ENCODE measurements at places on chromosomes 2 and 18. TPM values are rescaled to one million over a fixed set of nuclear protein-coding genes. Genes with fewer than 3 reads are reported as not detected.

DNA sequence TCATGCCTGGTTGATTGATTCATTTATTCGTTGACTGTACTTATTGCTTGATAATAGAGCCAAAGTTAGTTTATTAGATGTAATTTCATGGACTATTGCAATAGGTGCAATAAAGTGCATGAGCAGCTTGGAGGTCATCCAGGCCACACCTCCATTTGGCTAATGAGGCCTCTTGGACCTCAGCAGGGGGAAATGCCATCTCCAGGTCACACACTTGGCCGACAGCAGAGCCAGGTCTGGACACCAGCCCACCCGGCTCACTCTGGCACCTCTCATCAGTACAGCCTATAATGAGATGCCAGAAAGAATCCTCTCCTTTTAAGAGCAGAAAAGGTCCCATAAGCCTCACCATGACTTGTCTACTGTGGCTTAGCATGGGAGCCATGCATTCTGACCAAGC lies 71.2 kb upstream of the AFF3 start:
- no peaks in the 10 kb centered on the region for H3K36me3 ChIP-seq
- no peak for DNase-seq
- H3K4me1 ChIP-seq: no peaks in the 10 kb centered on the region
- H3K27ac ChIP-seq: no peak overlapping the region
- H3K27me3 ChIP-seq: peaks cover 2% of the 10 kb centered on the region

DNA sequence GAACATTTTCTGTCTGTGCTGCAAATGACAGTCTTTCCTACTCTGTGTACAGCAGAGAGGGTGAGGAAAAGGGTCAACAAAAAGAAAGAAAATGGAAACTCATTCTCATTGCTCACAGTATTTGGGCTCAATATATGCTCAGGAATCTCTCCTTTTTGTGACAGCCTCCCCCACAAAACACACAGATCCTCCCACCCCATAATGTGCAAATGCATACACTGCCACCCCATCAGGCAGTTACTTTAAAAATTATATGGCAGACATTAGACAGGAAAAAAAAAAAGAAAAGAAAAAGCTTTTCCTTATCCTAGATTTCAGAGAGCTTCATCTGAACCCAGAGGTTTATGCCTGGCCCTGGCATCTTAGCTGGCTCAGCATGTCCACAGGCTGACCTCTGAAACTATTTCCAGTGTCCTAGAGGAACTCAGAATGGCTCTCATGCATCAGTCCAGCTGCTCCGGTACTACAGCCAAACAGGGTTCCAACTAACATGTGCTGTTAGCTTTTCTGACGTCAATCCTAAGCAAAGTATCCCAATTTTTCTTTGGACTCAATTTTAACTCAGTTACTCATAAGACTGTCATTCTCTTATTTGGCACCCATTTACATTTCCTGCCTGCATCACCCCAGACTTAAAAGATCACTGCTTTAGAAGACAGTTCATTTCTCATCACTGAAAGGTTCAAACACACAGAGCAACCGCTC lies 105.9 kb downstream of the RBMS1 start:
- H3K4me1 ChIP-seq: peaks cover 44% of the 10 kb centered on the region
- H3K4me3 ChIP-seq: no peak overlapping the region
- peak overlapping the region; percentile 98 for H3K27ac ChIP-seq
- peak; percentile 99 for DNase-seq
- no peaks in the 10 kb centered on the region for H3K27me3 ChIP-seq

- no peak overlapping the region for H3K4me3 ChIP-seq
- no peaks in the 10 kb centered on the region for H3K27me3 ChIP-seq
- no peaks in the 10 kb centered on the region for H3K36me3 ChIP-seq
- no peak overlapping the region for H3K27ac ChIP-seq
- no peak for DNase-seq
Measured at GRCh38 chr18:10680271-10680596, 154.4 kb downstream of the NAPG start.

GRCh38 chr18:59101830-59102414 lies 37.8 kb upstream of the SEC11C start:
- no peak overlapping the region for H3K4me3 ChIP-seq
- no peaks in the 10 kb centered on the region for H3K36me3 ChIP-seq
- H3K27me3 ChIP-seq: peaks cover 20% of the 10 kb centered on the region
- no peak overlapping the region for H3K27ac ChIP-seq
- no peaks in the 10 kb centered on the region for H3K4me1 ChIP-seq

DNA sequence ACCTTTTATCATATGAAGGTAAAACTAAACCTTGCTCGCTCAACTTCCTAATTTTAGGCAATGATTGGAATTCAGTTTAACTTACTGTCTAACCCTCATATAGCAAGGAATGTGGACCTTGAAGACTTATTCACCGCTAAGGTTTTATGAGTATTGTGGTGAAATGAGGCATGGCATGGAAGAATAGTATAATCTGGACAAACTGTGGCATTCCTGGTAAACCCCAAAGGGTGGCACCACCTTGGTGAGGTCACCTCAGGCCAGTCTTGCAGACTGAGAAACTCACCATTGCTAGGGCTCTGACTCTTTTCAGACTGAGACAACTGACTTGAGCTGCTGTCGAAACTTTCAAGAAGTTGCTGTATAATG lies 51.1 kb upstream of the EHBP1 start:
- no peak for DNase-seq
- H3K4me1 ChIP-seq: no peaks in the 10 kb centered on the region
- H3K27me3 ChIP-seq: no peaks in the 10 kb centered on the region
- H3K4me3 ChIP-seq: no peak overlapping the region
- no peaks in the 10 kb centered on the region for H3K36me3 ChIP-seq
- H3K27ac ChIP-seq: no peak overlapping the region

DNA sequence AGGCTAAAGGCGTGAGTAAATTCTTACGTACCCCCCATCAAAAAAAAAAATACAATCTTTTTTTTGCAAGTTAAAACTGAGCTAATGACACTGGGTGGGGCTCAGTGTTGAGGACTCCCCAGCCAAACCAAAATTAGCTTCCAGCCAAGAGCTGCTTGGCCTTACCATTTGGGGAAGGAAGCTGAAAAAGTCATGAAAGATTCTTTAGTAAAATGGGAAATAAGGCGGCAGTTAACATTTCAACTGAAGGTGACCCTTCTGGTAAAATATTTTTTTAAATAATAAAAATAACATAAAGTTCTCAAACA lies 16.4 kb downstream of the SMAD7 start:
- no peak for DNase-seq
- H3K4me3 ChIP-seq: no peak overlapping the region
- H3K27me3 ChIP-seq: no peaks in the 10 kb centered on the region
- peaks cover 58% of the 10 kb centered on the region for H3K4me1 ChIP-seq
- H3K36me3 ChIP-seq: no peaks in the 10 kb centered on the region

DNA sequence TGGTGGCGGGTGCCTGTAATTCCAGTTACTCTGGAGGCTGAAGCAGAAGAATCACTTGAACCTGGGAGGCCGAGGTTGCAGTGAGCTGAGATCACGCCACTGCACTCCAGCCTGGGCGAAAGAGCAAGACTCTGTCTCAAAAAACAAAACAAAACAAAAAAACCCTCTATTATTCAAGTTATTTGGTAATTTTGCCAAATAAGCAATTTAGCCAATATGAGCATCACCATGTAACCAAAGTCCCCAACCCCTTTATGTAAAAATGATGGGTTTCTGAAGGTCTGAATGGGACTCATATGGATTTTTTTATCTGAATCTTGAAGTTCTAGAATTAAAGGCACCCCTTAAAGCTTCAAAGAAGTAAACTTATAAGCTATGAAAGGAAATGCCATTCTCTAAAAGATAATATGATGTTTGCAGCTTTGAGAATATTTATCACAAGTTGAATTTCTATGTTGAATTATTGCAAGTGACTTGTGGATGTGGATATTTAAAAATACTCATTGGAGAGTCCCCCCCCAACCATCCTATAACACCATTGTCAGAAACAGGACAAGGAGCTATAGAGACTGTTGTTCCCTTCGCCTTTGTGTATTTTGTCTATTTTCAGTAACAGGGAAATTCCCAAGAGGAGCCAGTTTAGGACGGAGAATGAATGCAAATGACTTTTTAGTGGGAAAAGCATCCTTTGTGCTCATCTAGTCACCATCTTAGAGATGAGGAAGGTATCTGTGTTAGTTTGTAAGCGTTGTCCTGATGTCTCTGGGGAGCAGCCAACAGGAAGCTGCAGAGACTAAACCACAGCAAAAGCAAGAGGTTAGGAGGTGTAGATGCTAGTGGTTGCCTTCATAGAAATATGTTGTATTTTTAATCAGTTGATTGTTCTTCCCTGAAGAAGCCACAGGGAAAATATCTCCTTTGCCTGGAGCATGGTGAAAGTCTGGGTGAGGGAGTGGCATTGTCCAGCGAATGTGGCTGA lies 68.3 kb downstream of the TET3 start:
- peak; percentile 9 for DNase-seq
- no peaks in the 10 kb centered on the region for H3K27me3 ChIP-seq
- peaks cover 3% of the 10 kb centered on the region for H3K36me3 ChIP-seq
- no peaks in the 10 kb centered on the region for H3K4me1 ChIP-seq
- H3K4me3 ChIP-seq: no peak overlapping the region

DNA sequence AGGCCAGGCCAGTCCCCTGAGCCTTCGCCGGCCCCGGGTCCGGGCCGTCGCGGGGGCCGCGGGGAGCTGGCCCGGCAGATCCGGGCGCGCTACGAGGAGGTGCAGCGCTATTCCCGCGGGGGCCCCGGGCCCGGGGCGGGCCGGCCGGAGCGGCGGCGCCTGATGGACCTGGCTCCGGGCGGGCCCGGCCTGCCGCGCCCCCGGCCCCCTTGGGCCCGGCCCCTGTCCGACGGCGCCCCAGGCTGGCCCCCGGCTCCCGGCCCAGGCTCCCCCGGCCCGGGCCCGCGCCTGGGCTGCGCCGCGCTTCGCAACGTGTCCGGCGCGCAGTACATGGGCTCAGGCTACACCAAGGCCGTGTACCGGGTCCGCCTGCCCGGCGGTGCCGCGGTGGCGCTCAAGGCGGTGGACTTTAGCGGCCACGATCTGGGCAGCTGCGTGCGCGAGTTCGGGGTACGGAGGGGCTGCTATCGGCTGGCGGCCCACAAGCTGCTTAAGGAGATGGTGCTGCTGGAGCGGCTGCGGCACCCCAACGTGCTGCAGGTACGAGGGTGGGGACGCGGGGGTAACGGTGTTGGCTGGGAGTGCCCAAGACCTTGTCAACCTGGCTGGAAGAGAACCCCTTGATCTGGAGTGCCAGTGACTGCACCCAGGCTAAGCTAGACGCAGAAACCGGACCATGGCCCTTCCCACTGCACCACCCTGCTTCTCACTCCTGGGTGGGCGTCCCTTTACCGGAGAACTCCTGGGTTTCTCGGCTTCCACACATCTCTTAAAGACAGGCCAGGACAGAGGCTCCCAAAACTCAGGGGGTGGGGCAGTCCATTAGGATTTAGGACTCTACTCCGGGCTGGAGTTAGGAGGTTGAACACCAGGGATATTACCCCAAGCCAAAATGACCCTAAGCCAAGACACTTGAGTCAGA lies 739 bp downstream of the PKDCC start:
- H3K36me3 ChIP-seq: peaks cover 5% of the 10 kb centered on the region
- peaks cover 13% of the 10 kb centered on the region for H3K4me1 ChIP-seq
- peak overlapping the region; percentile 46 for H3K27ac ChIP-seq
- peak; percentile 23 for DNase-seq

DNA sequence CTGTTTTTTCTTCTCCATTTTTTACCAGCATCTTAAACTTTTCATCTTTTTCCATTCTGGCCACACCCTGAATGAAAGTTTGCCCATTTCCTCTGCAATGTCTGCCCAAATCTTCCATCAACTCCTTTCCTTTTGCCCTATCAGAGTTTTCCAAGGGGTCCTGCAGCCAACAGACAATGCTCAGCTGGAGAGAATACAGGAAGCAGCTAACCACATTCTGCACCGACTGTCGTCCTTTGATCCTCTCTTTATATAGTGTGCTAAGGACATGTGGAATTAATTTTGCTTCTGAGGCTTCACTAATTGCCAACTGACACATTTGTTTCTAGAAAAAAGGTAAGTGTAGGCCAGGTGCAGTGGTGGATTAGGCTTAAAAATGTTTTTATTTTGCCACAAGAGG lies 50.5 kb upstream of the DLX2 start:
- peaks cover 20% of the 10 kb centered on the region for H3K27me3 ChIP-seq
- no peak overlapping the region for H3K4me3 ChIP-seq
- no peak overlapping the region for H3K27ac ChIP-seq
- H3K4me1 ChIP-seq: no peaks in the 10 kb centered on the region
- DNase-seq: no peak

DNA sequence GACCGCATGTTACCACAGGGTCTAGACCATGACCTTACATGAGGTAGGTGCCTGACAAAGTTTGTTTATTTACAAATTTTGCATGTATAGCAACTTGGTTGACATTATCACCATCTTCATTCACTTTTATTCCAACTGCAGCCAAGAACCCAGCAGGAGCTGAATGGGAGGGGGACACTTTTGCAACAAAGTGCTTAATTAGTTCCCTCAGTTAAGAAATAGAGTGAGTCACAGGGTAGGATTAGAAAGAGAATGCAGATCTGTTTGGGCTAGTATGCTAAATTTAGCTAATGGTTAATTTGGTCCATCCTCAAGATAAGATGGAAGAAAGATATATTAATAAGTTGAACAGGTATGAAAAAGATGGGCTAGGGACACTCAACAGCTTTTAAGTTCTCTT lies 678.9 kb downstream of the ARHGAP15 start:
- H3K4me1 ChIP-seq: peaks cover 6% of the 10 kb centered on the region
- H3K36me3 ChIP-seq: no peaks in the 10 kb centered on the region
- peak; percentile 36 for DNase-seq
- no peak overlapping the region for H3K4me3 ChIP-seq

- no peaks in the 10 kb centered on the region for H3K36me3 ChIP-seq
- peak; percentile 71 for DNase-seq
- no peaks in the 10 kb centered on the region for H3K27me3 ChIP-seq
Measured at GRCh38 chr2:196242131-196242620, 70.8 kb upstream of the STK17B start.

DNA sequence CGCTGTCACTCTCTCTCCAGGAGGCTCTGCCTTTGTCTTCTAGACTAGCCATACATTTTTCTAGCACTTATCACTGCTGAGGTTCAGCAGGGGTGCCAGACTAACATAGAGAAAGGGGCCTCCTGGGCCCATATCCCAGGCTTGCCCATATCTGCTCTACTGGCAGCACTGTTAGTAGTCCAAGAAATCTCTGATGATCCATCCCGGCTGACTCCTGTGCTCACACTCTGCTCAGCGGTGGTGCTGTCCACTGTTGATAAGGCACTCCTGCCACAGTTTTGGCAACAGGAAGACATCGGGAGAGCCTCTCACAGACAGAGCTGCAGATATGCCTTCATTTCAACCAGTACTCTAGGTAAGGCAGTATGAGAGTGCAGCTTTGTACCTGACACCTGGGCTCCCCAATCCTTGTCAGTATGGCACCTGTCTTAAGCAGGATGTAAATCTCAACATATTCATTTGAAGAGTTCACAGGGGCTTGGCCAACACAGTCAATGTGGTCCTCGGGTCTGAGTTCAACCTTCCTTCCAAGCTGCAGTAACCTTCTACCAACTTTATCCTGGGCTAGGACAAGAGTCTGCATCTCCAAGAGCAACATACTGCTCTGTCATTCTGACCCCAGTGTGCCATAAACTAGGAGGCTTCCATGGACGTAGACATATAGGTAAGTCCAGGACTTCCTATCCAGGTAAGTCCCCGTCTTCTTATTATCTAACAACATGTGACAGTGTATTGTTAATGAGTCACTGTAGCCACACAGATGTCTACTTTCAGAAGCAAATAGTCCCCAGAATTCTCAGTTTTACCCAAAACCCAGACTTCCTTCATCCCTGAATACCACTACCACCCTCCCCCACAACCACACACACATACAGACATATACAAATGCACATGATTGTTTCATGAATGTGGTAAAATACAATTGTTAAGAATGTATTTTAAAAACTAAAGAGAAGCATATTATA lies 16.2 kb downstream of the KLF7 start:
- H3K27ac ChIP-seq: no peak overlapping the region
- no peak for DNase-seq
- no peaks in the 10 kb centered on the region for H3K36me3 ChIP-seq
- peaks cover 3% of the 10 kb centered on the region for H3K4me1 ChIP-seq
- H3K4me3 ChIP-seq: no peak overlapping the region

EPAS1 gene
- 120 TPM for total RNA-seq

TMEM182 gene
- 3.9 TPM for total RNA-seq

RESP18 gene
- total RNA-seq: not detected

CDKL4 gene
- 3.0 TPM for total RNA-seq

Measured in fibroblast of lung (primary cell).